CD4-positive, alpha-beta memory T cell (primary cell): ENCODE measurements at places on chromosomes 2 and 18.

DNA sequence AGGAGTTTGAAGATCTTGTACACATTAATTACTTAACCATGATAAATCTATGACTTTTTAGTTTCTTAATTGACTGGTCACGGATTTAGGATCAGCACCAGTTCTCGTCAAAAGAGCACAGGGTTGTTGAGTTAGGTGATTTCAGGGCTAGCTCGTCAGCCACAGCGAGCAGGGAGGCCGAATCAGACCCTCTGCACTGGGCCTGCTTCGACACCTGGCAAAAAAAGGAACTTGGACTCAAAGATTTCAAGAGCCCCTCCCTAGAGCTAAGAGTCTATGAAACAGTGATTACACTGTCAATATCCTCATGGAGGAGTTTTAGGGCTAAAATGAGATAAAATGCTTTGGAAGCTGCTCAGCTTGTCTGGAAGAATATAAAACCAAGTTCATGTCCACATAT is 4.6 kb upstream of the SERTAD2 start:
- no peak for DNase-seq

DNA sequence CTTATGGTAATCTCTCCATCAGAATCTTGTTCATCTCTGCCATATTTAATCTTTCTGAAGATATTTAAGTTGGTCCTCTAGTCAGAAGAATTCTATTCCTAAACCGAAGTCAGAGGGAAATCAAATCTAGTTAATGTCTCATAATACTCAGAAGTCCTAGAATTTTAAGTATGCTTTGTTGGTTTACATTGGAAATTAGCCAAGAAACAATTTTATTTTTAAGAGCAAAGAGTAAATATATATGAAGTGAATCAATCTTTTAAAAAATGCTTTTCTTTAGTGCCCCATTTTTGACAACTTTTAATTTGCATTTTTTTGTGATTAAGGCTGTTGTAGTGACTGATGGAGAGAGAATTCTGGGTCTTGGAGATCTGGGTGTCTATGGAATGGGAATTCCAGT is 38.1 kb downstream of the ME2 start:
- DNase-seq = no peak

DNA sequence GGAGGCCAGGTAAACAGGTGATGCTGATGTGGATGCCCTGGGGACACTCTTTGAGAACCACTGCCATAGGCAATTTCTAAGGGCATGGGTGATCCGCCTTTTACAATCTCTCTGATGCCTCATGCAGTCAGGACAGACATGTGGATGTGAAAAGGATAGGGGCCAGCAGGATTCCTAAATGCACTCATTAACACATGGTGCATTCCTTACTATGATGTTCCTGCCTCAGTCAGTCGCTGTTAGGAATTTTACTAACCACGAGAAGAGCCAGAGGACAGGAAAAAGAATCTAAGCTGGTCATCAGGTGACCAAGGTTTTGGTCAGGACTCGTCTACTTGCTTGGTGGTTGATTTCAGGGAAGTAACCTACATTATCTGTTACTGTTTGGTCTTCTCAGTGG is 191.0 kb downstream of the ARL4C start:
- no peak for DNase-seq

GRCh38 chr2:209570194-209570593 is 146.3 kb downstream of the MAP2 start:
- DNase-seq = no peak

GRCh38 chr18:3798032-3798431 is 348.1 kb downstream of the TGIF1 start:
- DNase-seq = no peak

DNA sequence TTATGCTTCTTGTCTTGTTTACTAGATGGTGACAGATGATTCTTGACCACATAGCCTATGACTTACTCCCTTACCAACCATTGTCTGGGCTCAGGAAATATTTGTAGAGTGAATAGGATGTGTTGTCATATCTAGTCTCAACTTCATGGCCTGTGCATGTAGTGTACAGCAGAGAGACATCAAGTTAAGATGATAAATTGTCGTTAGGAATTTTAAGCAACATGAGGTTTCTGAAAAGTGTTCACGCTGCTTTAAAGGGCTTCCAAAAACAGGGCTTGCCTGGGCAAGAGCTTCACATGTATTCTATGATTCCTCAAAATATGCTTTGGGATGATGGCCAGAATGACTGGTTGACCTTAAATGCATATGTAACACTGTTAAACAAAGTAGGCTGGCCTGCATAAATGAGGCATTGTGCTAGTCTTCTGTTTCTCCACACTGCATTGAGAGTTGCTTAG is 424.0 kb downstream of the RND3 start:
- no peak for DNase-seq

GRCh38 chr2:238032755-238033337 is 28.0 kb upstream of the SCLY start:
- DNase-seq = no peak

GRCh38 chr18:78352910-78353309 is 626.7 kb upstream of the SALL3 start:
- DNase-seq = no peak

GRCh38 chr2:109471658-109472057 is 142.1 kb downstream of the SEPTIN10 start:
- no peak for DNase-seq

DNA sequence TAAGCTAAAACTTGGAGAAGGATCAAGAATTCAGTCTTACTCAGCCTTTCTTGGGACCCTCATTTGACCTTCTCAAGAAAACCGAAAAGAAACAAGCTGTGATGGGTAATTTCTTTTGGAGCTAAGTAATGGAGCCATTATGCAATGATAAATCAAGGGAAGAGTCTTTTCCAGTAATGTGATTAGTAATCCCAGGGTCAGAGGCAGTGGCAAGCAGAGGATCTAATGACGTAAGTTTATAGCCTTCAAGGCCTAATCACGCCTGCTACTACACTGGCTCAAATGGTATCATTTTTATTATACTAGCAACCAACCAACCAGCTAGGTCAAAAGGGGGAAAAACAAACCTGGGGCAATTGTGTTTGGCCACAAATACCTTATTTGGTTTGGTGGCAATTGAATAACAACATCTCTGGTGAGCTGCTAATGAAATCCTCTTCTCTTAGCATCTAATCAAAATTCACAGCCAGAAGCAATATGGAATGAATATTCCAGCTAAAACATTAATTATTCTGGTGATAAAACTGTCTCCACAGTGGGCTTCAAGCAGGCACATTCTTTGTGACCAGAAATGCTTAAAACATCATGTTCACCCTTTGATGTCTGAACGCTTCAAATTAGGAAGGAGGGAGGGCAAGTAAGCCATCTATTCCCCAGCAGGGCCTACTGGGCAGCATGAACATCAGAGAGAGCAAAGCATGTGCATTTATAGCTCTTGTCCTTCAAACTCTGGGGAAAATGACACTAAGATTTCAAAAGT is 114.9 kb upstream of the SULT1C3 start:
- no peak for DNase-seq

DNA sequence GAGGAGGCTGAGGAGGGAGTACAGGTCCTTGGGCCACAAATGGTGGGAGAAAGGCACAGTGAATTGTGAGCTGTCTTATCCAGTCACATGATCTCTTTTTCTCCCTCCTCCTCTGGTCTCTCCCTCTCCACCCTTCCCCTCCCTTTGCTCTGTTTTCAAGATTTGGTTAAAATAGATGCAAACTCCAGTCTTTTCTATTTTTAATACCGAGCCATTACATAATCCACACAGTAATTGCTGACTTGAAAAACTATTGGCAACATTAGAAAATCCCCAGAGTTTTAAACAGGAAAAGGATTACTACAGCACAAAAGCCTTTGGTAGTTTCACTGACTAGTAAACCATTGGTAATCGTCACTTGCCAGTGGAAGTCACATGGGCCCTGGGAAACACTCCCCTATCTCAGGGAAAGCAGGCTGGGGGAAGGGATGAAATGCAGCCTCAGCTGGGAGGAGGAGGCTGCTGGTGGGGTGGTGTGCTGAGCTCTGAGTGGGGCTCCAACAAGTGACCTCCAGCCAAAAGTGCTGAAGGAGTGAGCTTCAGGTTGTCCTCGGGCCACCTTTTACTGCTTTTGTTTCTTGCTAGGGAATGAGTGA is 57.4 kb upstream of the PCBP1 start:
- DNase-seq = no peak

GRCh38 chr2:207129821-207130220 is 35.9 kb downstream of the KLF7 start:
- no peak for DNase-seq

DNA sequence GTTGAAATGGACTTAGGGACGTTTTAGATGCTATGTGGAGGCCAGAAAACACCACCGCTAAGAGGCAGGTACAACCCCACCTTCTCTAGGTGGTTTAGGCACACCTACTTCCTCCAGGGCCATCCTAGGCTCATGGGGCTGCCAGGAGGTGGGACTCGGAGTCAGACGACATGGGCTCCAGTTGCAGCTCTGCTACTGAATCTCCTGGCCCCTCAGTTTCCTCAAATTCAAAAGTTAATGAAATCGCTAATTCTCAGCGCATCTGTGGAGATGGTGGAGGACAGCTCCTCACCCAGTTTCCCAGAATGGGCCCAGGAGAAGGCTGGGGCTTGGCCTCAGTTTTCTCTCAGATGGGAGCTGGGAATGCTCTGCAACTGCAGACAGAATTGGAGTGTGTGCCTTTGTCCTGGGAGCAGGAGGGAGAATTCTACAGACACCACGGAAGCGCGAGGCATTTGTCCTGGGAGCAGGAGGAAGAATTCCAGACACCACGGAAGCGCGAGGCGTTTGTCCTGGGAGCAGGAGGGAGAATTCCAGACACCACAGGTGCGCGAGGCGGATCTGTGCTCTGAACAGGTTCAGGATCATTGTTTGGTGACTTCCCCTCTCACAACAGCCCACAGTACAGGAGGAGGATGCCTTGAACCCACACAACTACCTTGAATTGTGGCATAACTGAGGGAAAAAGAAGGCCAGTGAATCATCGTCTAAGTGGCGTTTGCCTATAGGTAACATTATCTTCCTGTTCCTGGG is 103.7 kb upstream of the PXDN start:
- no peak for DNase-seq

DNA sequence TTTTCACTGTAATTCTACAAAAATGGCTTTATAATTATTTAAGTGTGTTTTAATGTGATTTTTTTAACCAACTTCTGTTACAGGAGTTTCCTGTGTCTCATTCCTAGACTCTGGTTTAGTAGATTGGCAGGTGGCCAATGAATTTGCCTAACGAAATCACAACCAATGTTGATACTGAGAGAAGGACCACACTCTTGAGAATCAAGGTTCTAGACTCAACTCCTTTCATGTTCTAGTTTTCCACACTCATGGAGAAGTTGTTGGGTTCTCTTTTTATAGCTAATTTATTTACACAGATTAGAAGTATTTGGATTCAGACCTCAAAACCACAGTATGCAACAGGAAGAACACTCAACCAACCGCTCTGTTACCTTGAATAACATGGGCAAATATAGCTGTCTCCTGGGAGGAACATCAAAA is 22.6 kb upstream of the USP34 start:
- peak; percentile 19 for DNase-seq

- DNase-seq = no peak
These were observed 529.8 kb upstream of the CNTNAP5 start for GRCh38 chr2:123495241-123495640.

DNA sequence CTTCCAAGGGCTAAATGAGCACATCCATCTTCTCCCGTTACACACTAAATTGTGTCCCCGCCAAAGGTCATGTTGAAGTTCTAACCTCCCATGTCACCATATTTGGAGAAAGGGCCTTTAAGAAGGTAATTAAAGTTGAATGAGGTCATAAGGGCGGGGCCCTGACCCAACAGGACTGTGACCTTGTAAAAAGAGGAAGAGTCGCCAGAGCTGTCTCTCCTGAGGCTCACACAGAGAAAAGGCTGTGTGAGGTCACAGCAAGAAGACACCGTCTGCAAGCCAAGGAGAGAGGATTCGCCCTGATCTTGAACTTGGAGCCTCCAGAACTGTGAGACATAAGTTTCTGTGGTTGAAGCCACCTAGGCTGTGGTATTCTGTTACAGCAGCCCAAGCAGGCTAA is 24.1 kb downstream of the TRABD2A start:
- DNase-seq = no peak

- no peak for DNase-seq
These were observed 16.1 kb downstream of the MBOAT2 start for GRCh38 chr2:8987410-8987809.

DNA sequence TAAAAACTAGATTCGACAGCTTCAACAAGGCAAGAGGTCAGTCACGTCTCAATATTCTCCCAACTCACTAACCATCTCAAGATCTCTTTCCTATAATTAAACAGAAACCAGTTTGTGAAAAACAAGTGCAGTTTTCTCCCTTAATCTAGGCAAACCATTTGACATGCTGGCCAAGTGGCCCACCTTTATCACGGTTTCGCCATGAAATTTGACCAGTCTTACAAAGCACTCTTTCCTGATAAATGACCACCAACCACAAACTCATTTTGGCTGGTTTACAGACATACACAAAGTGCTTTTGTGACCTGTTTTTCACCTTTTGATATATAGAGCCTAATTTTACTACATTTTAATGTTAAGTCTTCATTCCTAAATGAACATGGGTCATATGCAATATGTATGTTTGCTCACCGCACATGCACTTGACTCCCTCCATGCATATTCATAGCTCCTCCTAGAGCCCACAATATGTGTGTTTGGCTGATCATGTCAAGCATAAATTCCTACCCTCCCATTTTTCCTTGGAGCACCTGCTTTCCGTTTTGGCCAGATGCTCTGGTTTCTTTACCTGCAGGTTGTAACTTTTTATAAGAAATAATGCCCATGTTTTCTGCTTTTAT is 385.1 kb downstream of the RAD51AP2 start:
- DNase-seq = no peak

- no peak for DNase-seq
These were observed 73.7 kb downstream of the SATB2 start for GRCh38 chr2:199384043-199384442.

DNA sequence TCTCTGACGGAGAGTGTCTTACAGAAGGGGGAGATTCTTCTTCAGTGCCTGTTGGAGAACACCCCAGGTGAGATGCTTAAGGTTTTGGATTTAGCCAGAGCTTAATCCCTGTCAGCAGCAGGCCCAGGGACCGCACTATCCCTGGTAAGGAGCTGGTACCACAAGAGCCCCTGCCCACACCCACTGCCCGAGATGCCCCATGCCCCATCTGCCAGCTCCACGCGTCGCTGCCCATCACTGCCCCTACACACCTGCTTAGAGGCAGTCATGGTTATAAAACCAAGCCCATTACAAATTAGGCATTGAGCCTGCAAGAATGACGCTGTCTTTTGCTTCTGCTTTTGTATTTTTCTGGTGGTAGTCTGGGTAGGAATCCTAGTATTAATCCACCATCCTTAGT is 21.7 kb downstream of the CEP68 start:
- no peak for DNase-seq

GRCh38 chr2:222318026-222318711 is 19.4 kb upstream of the PAX3 start:
- peak; percentile 61 for DNase-seq

GRCh38 chr18:51765606-51766360 is 568.3 kb upstream of the MEX3C start:
- DNase-seq = no peak
